Fibroblast of villous mesenchyme (primary cell): ENCODE measurements at places on chromosomes 12 and 14.
A peak's percentile ranks its signal among the peaks of the same experiment; 100 is the strongest.

- DNase-seq = no peak
Measured at GRCh38 chr14:92651758-92652406, 96.5 kb downstream of the LGMN start.

DNA sequence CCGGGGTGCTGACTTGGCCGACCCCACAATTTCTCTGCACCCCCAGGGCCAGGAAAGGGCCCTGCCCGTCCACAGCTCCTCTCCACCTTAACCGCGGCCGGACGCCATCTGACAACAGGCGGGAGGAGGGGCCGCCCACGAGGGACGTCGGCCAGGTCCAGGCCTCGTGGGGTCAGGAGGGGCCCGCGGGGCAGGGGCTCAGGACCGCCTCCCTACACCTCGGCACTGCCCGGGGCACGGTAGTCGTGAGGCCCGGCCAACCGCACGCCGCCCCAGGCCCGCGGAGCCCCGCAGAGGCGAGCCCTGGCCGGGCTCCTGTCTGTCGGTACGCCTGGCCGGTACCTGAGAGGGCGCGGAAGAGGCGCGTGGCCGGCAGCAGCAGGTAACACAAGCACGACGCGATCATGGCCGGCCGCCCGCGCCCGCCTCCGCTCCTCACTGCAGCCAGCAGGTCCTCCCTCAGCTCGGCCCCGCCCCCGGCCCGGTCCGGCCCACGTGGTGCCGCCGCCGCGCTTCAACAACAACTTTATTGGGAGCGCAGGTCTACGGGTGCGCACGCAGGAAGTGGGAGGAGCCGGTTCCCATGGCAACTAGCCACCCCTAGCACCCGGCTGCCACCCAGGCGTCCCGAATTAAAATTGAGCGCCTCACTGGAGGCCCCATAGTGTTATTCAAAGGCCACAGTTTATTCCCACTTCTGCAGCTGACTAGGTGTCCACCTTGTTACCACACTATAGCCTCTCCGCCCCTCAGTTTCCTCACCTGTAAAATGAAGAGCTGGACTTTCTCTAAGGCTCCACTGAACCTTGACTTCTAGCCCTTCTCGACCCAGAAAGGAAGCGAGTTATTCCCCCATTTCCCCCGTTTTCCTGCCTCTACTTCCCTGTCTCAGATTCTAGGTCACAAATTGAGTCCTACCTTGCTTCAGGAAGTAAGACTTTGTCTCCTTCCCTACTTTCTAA, at the start of gene ANGEL1:
TSS of gene ANGEL1 (minus strand) at position 461 of the 962 bp plus-strand sequence. CDS start at position 406, 55 bp downstream.
- DNase-seq = peak; percentile 93

GRCh38 chr14:79265366-79265946, 945.8 kb downstream of the DIO2 start:
- DNase-seq = no peak

DNA sequence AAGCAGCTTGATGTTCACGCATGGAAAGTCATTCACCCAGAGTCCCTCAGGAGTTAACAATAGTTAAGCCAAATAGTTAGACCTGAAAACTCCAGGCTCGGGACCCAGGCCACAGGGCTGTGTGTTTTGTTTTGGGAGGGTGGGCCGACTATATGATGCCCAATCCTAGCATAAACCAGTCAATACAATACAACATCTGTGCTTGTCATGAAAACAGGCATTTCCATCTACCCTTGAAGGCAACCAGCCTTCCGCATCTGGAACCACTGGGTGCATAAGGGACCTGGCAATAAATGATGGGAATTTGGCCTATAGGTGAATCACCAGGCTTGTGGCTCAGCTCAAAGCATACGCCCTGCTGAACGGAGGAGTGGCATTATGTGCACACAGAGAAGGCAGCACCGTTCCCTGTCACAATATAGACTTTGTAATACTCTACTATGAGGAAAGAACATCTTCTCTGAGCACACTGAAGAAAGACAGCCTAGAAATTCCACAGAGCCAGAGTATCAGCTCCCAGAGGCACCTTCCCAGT, 91.0 kb upstream of the FOXN3 start:
- peak; percentile 11 for DNase-seq

- DNase-seq = no peak
Measured at GRCh38 chr12:51391283-51392123, at the start of gene GALNT6. GALNT6 (minus strand) TSS chr12:51391406; CDS start chr12:51379781, 11,625 bp downstream.
